ENCODE measurements at places on chromosomes 1 and 21.

DNA sequence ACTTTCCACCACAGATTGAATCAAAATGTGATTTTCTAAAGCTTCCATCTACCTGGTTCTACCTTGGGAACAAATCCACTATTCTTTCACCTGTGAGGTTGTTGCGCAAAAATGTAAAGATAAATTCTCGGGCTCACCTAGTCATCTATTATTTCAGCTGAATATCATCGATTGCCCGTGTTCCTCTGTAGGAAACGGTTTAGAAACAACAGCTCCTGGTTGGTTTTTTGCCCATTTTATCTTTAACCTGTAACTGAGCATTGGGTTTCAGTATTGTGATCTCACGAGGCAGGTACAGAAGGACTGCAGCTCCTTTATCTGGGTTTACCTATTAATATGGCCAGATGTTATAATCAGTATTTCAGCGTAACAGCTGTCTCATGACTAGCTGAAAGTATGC, 52.9 kb upstream of the LRRC8C start:
- DNase-seq: no peak

DNA sequence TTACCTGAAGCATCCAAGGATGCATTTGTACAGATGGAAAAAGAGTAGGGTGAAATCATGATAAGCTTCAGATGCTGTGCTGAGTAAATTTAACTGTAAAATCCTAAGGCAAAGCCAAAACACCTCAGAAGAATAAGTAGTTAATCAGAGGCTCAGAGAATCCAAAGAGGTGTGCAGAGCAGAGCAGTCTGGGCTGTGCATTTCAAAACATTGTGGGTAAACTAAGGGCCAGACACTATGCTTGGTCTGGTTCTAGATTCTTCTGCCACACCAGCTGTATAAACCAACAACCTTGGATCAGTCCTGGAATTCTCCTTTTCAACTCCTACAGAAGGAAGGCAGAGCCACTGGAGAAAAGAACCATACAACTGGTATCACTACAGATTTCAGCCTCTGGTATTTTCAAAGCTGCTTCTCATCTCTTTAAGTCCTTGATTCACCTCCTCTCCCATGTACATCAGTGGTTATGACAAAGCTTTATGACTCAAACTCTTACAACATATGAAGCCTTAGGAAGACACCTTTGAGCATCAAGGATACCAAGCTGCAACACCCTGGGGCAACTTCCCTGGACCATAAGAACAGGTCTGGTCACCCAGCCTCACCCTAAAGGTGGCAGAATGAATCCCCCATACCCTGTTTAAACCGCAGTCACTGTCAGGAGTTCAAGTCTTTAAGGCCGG, 11.6 kb upstream of the HIPK1 start:
- no peak for DNase-seq

DNA sequence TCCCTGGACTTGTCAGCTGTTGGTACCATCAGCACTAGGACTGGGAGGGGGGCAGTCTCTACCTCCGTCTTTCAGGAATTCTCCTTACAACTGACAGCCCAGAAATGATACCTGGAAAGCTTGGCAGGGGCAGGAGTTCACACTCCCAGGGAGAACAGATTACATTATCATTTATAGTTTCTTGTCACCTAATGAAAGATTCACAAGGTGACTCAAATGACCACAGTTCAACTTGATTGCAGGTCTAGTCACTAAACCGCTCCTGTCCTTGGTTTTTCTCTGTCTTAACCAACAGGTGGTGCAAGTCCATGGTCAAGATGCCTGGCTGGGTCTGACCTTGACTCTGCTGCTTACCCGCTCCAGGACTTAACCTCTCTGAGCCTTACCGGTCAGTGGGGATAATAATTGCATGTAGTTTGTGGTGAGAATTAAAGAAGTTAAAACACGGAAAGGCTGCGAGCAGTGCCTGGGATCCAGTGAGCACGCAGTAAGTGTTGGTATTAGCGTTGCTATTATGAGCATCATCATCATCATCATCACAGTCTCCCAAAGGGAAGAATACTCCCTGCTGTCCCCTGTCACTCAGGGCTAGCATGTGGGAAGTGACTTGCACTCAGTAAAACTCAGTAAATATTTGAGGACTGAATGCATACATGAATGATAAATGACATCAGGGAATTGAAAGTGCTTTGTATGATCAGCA, 125.3 kb upstream of the CD34 start:
- no peak for DNase-seq

GRCh38 chr1:200869753-200870391, 2.9 kb upstream of the GPR25 start:
- no peak for DNase-seq

GRCh38 chr1:50704126-50704525, 255.9 kb downstream of the FAF1 start:
- DNase-seq: no peak

- no peak for DNase-seq
Observed at GRCh38 chr1:72567521-72567920, 285.2 kb upstream of the NEGR1 start.

- no peak for DNase-seq
Observed at GRCh38 chr1:35454616-35455015, 102.6 kb downstream of the KIAA0319L start.

DNA sequence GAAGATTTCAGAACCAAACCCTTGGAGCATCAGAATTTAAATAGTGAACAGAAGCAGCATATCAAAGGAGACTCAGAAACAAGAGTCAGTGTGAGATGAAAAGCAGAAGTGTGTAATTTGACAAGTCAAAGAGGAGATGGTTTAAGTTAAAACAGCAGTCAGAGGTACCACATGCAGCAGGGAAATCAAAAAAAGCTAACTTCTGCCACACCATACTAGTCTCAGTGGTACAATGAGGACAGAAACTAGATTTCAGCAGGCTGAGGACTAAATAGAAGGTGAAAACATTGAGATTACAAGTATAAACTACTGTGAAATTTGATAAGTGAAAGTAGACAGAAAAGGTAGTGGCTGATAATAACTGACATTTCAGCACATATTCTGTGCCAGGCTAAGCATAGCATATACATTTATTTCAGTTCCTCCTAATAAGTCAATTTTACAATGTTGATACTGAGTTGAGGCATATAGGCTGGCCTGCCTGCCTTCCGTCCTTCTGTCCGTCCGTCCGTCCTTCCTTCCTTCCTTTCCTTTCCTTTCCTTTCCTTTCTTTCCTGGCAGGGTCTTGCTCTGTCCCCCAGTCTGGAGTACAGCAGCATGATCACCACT, 12.6 kb downstream of the SUCO start:
- DNase-seq: no peak

- no peak for DNase-seq
Observed at GRCh38 chr1:198465201-198466144, 75.0 kb downstream of the ATP6V1G3 start.

DNA sequence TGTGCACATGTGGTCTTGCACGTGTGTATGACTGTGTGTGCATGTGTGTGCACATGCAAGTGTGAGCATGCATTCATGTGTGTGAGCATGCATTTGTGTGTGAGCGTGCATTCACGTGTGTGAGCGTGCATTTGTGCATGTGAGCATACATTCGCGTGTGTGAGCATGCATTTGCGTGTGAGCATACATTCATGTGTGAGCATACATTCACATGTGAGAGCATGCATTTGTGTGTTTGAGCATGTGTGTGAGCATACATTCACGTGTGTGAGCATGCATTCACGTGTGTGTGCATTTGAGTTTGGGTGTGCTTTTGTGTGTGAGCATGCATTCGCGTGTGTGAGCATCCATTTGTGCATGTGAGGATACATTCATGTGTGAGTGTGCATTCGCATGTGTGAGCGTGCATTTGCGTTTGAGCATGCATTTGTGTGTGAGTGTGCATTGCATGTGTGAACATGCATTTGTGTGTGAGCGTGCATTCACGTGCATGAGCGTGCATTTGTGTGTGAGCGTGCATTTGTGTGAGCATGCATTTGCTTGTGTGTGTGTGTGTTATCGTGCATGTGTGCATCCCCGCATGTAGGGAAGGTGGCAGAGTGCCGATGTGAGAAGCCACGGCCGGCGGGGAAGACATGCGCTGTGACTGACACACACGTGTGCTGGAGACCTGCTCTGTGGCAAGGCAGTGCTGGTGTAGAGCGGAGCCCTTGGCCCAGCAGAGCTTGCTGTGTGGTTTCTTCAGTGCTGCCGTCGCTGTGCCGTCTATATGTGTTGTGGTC, 18.2 kb downstream of the ITGB2 start:
- no peak for DNase-seq
